NCI-H2029 (cell line): ENCODE measurements at places on chromosomes 16 and 17.

- DNase-seq = no peak
Observed at GRCh38 chr17:55238931-55239297, 25.8 kb upstream of the HLF start.

DNA sequence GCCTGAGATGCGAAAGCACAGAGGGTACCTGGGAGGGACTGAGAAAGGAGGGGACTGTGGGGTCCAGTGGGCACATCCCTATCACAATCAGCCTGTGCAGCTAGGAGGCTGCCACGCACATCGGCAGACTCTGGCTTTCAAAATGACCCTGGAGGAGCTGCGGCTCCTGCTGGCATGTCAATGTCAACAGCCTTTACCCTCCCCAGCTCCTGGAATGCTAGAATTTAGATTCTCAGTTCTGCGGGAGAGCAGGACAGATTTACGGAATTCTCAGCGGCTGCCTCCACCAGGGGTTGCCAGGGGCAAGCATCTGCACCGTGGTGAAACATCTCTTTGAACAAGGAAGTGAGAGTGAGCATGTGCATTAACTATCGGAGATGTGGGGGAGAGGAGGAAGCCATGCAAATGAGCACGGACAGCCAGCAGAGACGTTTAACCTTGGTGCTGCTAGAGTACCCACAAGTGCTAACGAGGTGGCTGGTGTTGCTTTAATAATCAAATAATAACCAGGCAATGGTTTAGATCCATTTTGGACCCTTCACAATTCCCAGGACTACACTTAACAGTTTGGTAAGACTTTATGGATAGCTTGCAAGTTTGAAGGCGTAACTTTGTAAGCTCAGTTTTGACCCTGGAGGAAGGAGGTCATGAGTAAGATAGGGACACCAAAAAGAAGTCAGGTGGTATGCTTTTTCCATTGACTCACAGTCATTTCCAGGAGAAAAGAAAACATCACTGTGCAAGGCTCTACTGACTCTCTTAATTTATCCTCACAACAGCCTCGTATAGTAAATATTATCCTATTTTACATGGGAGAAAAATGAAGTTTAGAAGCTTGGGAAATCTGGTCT, 54.1 kb downstream of the XYLT1 start:
- no peak for DNase-seq

DNA sequence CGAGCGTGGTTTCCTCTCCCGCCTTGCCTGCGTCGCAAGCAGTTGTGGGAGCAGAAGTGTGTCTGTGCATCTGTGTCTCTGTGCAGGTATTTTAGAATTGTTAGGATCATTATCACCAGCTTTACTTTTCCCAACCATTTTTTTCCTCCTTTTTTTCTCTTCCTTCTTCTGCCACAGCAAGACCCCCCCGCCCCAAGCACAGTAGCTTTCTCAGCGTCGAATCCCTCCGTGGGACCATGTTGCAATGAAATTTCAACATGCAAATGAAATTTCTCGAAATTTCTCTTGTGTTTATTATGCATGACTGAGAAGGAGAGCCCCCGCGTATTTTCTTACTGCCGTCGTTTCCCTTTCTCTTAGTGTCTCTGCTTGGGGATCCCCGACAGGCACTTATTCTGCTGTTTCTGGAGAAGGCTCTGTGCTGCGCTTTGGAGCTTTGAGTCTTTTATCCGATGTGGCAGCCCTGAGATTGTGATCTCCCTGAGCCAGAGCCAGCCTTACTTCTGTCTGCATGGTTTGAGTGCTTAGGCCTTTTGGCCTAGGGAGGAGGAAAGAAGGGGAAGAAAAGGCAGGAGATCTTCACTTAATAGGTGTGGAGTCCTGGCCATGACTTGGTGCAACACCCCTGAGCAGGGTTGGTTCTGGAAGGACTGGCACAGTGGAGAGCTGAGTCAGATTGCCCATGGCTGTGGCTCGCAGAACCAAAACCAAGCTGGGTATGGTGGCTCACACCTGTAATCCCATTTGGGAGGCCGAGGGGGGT, 5.0 kb downstream of the ARMC7 start:
- DNase-seq = no peak

GRCh38 chr17:28402224-28402630, 3.8 kb downstream of the SLC46A1 start:
- DNase-seq = no peak

DNA sequence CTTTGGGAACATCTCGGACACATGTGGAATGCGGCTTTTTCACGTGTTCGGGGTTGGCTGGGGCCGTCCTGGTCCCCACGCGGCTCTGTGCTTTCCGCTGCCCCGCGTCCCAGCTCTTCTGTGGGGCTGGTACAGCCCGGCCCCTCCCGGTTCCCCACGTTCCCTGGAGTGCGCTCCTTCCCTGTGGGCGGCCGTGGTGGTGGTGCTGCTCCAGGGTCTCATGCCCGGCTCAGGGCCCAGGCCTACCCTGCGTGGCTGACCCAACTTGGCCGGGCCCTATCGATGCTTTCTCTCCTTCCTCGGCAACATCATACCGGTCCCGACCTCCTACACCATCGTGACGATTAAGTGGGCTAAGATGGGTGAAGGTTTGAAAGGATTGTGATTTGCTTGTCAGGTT, 3.3 kb downstream of the TELO2 start:
- no peak for DNase-seq

DNA sequence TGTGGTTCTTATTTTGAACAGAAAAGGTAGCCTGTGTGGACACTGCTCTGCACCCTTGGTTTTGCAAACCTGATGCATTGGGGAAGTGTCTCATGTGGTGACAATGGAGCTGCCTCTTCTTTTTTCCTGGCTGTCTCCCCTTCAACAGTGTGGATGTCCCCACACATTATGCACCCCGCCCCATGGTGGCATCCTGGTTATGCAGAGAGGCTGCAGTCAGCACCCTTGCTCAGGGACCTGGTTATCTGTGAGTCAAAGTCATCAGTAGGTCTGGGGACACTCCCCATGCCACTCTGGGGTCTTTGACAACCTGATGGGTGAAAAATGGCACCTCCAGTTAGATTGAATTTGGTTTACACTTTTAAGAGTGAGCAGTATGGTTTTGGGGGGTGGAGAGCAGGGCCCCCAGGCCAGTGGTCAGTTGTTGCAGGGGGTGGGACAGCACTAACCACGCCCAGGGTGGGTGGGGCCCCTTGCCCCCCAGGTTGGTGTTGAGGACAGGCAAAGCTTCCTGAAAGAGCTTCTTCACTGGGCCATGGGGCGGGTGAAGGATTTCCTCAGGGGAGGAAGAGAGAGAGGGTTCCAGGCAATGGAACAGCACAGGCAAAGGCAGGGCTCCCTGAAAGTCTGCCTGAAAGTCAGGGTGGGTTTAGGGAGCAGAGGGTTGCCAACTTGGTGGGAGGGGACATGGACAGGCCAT, 24.6 kb upstream of the KCNJ12 start:
- no peak for DNase-seq

DNA sequence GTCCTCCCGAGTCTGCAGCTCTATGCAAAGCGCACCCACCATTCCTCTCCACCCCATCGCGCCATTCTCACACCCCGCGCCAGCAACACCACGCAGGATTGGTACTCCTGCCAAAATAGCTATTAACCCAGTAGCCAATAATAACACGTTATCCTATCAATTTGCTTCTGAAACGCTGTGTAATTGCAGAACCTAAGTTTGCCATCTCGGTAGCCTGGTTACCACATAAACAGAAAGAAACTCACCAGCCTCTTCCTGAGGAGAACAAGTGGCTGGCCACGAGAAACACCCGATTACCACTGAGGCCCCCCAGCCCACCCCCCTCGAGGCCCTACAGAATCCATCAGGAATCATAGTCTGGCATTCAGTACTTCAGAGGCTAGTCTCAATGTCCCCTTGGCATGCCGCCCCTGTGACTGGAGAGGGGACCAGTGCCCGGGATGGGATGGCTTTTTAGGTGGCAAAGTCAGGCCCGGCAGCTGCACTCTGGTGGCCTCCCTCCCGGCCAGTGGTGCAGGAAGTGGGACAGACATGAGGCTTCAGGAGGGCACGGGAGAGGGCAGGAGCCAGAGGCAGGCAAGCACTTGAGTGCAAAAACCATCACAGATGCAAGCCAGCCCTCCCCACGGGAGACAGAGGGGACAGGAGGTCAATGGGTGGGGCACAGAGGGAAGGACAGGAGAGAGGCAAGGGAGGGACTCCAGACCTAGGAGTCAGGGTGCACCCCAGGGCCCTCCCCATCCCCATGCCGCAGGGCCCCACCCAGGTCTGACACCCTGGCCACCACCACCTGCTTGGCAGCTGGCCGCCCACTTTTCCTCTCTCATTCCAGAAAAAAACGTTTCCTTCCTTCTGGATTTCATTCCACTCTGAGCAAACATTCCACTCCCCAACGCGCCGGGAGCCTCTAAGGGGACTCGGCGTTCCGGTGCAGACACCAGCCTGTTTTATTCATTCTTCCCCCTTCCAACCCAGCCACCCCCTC, 192.5 kb downstream of the ZNF423 start:
- DNase-seq = no peak

GRCh38 chr17:28865946-28866752, 11.3 kb downstream of the ERAL1 start:
- no peak for DNase-seq

DNA sequence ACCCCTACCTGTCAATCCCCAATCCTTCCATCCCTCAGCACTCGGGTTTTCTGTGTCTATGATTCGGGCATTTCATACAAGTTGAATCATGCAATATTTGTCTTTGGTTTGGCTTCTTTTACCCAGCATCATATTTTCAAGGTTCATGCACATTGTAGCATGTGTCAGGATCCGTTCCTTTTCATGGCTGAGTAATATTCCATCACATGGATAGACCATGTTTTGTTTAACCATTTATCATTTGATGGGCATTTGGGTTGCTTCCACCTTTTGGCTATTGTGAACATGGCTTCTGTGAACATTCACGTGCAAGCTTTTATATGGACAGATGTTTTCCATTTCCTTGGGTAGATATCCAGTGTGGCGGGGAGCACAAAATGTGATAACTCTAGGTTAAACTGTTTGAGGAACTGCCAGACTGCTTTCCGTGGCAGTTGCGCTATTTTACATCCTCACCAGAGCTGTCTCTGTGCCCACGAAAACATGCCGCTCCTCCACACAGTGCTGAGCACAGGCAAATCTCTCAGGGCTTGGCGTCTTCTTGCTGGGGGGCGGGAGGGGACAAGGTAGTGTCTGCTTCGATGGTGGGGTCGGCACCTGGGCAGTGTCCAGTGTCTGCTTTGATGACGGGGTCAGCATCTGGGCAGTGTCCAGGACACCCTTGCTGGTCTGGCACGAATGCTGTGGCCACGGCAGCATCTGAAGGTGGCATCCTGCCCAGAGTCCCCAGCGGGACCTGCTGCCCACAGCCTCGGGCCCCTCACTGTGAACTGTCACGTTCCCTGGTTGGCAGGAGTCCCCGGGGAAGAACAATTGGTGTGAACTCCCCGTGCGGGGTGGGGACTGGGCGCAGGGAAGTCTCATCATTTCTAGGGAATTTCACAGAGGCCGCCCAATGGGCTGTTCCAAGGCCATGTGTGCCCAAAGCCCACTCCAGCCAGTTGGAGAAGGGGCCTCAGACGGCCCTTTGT, 32.4 kb upstream of the JPH3 start:
- DNase-seq = no peak

GRCh38 chr16:86062271-86062965, 163.5 kb downstream of the IRF8 start:
- no peak for DNase-seq

DNA sequence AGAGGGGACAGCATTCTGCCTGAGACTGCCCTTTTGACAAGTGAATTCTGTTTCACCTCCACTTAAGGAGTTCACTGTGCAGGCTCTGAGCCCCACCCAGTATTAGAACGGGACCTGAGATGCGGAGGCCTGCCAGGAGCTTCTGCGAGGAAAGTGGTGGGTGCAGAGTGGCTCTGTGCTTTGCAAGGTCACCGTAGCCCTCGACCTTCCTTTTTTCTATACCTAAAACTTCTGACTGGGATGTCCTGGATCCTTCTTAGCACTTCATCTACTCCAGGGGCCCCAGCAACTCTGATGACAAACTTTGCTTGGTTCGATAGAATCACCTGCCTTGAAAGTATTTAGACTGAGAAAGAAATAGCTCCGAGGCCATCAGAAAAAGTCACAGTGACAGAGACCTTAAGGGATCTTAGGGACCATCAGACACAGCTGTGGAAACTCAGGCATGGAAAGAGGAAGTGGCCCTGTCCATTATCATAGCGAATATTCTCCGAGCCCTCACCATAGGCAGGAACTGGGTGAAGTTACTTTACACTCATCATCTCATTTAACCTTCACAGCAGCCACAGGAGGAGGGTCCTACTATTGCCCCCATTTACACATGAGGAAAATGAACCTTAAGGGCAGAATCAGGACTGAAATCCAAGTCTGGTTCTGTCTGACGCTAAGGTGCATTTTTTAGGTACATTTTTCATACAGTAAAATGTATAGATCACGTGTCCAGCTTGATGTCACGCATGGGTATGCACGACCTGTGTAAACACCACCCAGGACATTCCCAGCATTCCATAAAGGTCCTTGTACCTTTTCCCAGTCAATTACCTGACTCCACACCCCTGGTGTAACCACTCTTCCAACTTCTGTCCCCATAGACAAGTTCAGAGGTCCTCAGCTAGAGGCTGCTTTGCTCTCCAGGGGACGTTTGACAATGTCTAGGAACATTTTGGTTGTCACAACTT, 676 bp upstream of the KRT13 start:
- DNase-seq = no peak

GRCh38 chr16:20114356-20114755, 40.7 kb upstream of the GPR139 start:
- no peak for DNase-seq

GRCh38 chr17:75504347-75505151, 10.8 kb downstream of the CASKIN2 start:
- no peak for DNase-seq

GRCh38 chr17:78873519-78874340, 29.3 kb downstream of the CEP295NL start:
- DNase-seq = peak; percentile 86

GRCh38 chr16:82329504-82330192, 159.6 kb upstream of the MPHOSPH6 start:
- peak; percentile 89 for DNase-seq

DNA sequence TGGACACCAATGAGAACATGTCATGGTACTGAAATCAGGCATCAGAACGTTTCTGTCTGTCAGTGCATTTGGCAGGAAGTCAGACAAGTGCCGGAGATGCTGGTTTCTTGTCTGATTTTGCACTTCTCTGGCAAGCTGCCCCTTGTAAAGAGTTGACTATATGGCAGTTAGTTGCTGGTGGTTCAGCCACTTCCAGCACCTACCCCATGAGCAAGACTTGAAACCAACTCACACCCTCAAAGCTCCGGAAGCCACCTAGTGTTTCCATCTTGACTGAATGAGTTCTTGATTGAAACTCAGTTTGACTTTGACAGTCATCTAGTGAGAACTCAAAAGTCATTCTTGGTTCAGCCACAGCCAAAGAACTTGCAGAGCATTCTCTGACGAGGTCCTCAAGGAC, 225.1 kb downstream of the SPECC1 start:
- no peak for DNase-seq

GRCh38 chr16:61435346-61435745, 600.9 kb downstream of the CDH8 start:
- DNase-seq = no peak
